ENCODE measurements at places on chromosomes 7 and 10.

- DNase-seq, result no peak
Measured at GRCh38 chr7:148939128-148939755, 55.2 kb upstream of the EZH2 start.

GRCh38 chr7:68362745-68363518 is 1235.3 kb upstream of the AUTS2 start:
- DNase-seq, result no peak

DNA sequence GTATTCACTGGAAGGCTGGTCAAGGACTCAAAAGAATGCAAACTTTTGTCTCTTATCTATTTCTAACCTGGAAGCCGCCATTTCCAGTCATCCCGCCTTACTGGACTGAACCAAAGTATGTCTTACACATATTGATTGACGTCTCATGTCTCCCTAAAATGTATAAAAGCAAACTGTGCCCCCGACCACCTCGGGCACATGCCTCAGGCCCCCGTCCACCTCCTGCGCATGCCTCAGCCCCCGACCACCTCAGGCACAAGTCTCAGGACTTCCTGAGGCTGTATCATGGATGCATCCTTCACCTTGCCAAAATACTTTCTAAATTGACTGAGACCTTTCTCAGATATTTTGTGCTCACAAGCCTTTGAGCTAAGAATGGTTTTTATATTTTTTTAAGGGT is 148.6 kb downstream of the PTPRN2 start:
- DNase-seq, result no peak

GRCh38 chr10:125407000-125407502 is 246.7 kb upstream of the CTBP2 start:
- DNase-seq, result no peak

DNA sequence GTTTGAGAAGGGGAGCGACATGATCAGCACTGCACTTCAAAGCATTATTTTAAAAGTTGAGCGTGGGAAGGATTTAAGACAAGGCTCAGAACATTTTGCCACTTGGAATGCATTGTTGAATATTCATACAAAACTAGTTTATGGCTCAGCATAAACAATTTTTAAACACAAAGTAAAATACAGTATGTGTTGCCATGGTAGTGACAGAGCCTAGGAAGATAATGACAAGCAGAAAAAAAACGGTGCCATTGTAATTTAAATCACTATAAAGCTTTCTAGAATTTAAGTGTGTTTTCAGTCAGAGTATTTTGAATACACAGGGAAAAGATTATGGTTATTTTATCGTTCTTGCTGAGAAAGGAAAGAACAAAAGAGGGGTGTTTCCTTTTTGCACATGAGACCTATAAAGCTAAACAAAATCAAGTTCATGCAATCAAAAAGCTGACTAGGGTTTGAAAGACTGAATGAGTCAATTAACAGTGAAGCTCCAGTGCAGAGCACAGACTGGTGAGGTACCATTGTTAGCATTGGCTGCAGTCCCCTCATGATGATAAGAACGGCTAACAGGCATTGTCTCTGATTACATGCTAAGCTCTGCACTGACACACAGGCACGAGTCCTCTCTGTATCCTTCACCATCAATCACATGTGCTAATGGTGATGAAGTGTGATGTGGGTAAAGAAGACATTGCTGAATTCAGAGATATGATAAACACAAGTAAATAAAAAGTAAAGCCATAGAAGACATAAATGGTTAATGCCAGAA is 181.9 kb upstream of the VSTM2A start:
- no peak for DNase-seq

DNA sequence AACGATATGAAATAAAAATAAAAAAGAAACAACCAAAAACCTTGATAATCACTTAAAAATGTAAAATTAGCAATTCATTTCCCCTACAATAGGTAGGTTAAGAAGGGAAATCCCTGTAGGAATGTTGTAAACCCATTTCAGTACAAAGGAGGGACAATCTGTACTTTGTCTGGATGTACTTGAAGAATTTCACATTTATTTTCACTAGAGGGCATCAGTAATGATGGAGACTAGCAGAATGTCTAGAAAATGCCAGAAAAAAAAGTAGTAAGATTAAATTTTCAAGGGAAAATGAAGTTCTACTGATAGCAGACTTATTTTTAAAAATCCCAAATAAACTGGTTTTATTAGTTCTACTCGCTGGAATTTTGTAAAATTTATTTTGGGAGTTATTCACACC is 209.0 kb upstream of the FZD1 start:
- no peak for DNase-seq
